Stimulated activated memory B cell treated with anti-CD40 and anti-IgM and Interleukin-4, amounts not matched to agents 10 μg/mL and 1 μg/mL and 100 μg/mL, for 72 hours (primary cell): ENCODE measurements at places on chromosomes 11 and 22.

DNA sequence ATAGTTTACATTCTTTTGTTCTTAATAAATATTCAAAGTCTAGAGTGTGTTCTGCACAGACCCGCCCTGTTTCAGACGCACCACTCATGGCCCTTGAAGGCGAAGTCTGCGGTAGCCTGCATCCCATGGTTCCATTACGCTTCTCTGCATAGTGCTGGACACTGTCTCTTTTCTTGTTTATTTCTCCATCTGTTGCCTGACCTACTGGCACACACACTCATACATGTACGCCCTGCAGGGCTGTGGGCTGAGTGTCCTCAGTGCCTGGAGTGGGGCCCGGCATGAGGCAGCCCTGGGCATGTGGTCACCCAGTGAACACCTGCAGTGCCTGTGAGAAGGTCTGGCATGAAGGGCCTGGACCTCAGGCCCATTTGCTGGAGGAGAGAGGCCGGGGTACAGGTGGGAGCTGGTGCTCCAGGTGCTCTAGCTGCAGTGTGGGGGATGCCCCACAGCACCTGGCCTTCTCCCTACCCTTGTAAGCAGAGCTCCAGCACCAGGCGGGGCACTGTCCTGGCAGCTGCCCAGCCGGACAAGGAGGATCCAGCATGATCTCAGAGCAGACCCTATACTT, 404.1 kb downstream of the TBC1D22A start:
- no peak for ATAC-seq

GRCh38 chr11:66281776-66282467, 3.9 kb downstream of the CNIH2 start:
- no peak for ATAC-seq

DNA sequence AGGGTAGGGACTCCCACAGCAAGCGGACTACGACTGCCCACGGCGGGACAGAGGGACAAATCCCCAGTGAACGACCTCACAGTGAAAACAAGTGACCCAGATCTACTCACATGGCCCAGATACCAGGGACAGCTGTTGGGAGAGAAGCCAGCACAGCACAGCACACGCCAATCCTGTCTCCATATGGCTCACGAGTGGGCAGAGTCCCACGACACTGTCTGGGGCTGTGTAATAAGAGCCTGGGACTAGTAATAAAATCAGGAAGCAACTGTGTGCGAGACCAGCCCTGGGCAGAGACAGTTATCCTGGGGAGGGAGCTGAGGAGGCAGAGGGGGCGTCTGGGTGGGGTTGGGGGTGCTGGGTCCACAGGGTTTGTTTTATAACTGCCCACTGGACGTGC, 385.0 kb downstream of the CTTN start:
- no peak for ATAC-seq

DNA sequence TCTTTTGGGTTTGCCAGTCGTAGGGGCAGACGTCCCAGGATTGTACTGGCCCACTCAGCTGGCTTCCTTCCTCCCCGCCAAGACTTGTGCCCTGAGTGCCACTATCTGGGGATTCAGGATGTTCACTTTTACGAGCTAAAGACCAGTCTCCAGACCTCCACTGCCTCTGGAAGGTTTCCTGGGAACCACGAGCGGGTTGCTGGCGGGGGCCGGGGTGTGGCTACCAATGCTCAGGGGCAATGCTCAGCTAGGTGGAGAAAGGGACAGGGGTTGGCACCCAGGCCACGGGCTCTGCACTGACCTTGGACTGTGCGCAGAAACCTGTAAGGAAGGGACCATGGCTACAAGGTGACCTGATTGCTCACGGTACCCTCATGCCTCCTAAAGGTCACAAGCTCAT, 2.2 kb downstream of the NEFH start:
- ATAC-seq, result no peak

GRCh38 chr11:102614485-102614884, 10.6 kb downstream of the MMP20 start:
- no peak for ATAC-seq

GRCh38 chr22:17368554-17369438, 464 bp upstream of the CECR2 start:
- peak; percentile 34 for ATAC-seq

DNA sequence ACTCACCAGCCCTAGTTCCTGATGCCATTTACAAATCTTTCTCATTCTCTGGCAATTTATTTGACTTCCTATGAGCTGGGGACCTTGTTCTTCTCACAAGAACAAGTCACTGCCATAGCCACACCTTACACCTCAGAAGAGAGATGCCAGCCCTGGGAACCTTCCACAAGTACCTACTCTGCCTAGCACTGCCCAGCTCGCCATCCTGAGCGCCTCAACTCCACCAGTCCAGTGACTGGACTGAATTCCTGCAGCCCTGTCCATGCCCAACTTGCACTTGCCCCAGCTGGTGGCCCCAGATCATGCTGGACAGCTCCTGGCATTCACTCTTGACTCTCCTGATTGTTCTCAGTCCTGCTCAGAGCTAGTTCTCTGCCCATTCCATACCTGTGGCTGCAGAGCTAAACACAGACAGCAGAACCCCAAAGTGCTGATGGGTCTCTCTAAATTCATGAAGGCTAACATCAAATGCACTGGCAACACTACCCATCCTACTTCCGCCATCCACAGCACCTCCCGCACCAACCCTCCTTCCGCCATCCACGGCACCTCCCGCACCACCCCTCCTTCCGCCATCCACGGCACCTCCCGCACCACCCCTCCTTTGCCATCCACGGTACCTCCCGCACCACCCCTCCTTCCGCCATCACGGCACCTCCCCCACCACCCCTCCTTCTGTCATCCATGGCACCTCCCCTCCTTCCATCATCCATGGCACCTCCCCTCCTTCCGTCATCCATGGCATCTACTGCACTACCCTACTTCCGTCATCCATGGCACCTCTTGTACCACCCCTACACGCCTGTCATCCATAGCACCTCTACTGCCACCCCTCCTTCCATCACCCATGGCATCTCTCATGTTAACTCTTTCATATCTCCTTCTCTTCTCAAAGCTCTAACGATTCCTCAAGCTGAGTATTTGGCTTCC, 23.6 kb upstream of the SLC25A1 start:
- peak; percentile 82 for ATAC-seq

GRCh38 chr11:44306052-44306917, 3.7 kb downstream of the ALX4 start:
- peak; percentile 21 for ATAC-seq

DNA sequence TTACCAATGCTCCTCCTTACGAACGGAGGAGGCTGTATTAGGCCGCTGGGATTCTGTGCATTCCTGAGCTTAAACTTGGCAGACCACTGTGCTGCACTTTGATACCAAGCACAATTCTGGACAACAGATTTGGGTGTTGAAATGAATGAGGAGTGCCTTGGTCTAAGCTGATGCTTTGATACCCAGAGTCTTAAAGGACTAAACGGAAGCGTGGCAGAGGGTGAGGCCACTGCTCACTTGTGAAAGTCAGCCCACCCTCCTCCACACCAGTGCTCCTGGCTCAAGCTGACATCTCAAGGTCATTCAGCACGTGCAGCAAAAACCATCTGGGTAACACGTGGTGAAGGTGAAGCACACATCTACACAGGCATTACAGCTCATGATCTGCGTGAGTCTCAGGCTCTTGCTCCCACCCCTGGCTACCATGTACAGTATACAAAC, 85.9 kb downstream of the MICAL3 start:
- ATAC-seq, result no peak

DNA sequence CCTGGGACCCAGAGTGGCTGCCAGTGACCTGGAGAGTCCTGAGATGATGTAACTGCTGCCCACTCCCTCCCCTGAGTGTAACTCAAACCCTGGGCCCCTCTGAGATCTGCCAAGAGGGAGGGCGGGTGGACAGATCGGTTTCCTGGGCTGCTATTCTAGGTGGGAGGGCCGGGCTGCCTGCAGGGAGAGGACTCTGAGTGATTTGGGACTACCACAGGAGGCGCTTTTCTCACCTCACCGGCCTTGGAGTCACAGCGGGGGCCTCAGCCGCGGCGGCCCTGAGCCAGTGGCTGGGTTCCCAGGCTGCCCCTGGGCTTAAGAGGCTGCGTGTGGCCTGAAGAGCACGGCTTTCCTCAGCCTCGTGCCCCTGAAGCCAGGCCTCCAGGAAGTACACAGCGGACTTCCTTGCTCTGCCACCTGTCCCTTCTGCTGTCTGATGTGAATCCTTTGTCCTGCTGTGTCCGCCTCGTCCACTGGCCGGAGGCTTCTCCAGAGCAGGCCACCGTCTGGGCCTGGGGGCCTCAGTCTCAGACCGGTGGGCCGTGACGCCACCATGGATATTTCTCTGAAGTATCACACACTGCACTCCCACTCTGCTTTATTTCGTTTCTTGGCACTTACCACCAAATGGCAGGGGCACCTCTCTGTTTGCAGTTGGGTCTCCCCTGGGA, 11.5 kb downstream of the RELT start:
- ATAC-seq, result no peak
